ENCODE measurements at places on chromosomes 13 and 19.
A peak's percentile ranks its signal among the peaks of the same experiment; 100 is the strongest.

DNA sequence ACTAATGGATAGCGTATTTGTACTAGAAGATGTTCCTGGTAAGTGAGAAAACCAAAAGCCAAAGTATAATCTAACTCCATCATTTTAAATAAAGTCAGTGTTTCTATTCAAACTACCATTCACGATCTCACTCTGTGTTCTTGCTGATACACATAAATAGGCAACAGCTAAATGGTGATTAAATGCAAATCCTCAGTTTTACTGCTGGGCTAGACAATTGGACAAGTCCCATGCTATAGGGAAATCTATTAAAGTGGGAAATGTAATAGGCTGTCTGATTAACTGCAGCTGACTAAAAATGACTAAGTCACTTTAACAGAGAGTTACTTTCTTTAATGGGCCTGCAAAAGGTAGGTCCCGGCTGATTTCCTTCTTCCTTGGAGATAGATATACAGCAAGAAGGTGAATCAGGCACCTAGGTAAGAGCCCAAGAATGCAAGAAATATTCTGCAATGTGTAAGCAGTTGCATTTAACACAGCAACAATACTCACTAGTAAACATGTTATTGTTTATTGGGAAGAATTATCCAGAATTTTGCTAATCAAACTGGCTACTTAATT lies 298.4 kb downstream of the SLITRK6 start:
- no peak for DNase-seq

DNA sequence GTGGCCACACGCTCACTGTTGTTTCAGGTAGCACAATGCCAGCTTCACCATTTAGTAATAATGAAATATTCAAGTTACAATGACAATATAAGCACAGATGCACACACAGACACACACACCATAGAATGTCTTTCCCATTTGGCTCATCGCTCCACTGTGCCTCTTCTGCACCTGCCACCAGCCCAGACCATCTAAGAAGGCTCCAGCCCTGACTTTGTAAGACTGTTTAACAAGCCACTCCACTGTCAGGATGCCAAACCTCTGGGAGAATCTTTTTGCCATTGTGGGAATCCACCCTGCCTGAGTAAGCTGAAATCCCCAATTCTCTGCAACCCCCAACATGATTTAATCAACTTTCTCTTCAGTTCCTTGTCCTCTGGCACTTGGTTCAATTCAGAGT lies 60.6 kb downstream of the LHFPL6 start:
- DNase-seq = no peak

DNA sequence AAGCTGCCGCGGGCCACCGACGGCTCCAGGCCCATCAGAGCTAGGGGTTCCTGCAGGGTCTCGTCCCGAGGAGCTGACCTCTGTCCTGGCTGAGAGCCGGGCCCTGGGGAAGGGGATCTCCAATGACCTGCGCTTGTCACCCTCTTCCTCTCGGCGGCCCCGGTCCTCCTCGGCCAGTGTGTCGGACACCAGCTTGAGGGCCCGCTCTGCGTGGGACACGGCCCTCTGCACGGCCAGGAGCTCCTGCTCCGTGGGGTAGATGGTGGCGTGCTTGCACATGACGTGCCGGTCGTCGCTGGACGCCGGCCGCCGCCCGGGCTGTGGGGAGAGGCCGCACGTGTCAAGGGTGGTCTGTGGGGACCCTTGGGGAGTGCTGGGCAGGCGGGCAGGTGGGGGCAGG lies 32.7 kb upstream of the MATK start:
- no peak for DNase-seq

- DNase-seq = no peak
Observed at GRCh38 chr13:30845297-30846214, 60.5 kb upstream of the MEDAG start.

DNA sequence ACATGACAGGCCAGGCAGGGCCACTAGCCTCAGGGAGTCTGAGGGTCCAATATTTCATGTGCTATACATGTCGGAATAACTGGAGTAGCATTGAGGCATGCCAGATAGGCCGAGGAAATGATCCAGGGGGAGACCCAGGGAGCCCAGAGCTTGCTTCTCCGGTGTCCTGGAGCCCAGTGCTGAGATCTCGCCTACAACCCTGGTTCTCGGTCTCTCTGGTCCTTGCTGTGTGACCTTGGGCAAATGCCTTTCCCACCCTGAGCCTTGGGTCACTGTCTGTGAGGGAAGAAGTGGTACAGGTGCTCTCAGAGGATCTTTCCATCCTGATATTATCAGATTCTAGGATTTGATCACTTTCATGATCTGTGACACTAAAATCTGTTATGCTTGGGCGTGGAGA lies 11.3 kb downstream of the CBLC start:
- no peak for DNase-seq

GRCh38 chr19:51552996-51553725 lies 17.9 kb upstream of the ZNF175 start:
- DNase-seq = peak; percentile 48

GRCh38 chr13:103523858-103524257 lies 457.6 kb upstream of the SLC10A2 start:
- no peak for DNase-seq

GRCh38 chr19:34336781-34337271 lies 28.2 kb upstream of the GPI start:
- DNase-seq = peak; percentile 48

- DNase-seq = no peak
Observed at GRCh38 chr13:20779405-20779804, 5.6 kb upstream of the EEF1AKMT1 start.

- DNase-seq = no peak
Observed at GRCh38 chr13:92097337-92097903, 699.0 kb downstream of the GPC5 start.

- DNase-seq = peak; percentile 29
Observed at GRCh38 chr19:4140237-4140711, 13.2 kb upstream of the CREB3L3 start.

- peak; percentile 97 for DNase-seq
Observed at GRCh38 chr19:18290302-18291018, 9.0 kb upstream of the JUND start.

DNA sequence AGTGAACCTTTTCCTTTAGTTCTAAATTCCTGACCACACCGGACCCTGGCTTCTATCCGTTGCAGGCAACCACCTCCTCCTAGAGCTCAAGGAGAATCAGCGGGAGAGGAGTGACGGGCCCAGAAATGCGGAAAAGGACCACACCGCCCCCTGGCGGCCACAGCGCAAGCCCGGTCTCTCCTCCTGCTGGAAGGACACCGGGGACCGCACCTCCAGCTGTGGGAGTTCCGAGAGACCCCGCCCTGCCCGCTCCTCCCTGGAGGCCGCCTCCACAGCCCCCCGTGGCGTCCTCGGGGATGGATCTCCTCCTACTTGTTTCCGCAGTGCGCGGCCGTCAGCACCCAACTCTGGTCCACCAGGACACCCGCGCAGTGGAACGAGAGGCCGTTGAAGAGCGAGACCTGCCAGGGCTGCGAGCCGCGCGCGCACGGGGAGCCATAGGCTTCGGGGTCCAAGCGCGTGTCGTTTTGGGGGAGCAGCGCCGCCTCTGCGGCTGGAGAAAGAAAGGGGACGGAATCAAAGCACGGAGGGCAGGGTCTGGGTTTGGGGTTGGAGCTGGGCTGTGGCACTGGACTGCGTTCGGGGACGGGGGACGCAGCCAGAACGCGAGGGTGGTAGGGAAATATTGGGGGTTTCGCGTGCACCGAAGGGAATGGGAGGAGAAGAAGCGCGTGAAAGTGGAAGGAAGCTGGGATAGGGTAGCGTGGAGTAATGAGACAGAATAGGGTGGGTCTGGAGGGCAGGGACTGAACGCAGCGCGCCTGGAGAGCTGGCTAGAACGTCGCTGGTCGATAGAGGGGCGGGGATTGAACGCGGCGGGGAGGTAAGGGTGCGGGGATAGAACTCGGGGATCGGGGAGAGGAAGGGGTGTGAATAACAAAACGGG lies 2.5 kb downstream of the KLK10 start:
- peak; percentile 65 for DNase-seq

DNA sequence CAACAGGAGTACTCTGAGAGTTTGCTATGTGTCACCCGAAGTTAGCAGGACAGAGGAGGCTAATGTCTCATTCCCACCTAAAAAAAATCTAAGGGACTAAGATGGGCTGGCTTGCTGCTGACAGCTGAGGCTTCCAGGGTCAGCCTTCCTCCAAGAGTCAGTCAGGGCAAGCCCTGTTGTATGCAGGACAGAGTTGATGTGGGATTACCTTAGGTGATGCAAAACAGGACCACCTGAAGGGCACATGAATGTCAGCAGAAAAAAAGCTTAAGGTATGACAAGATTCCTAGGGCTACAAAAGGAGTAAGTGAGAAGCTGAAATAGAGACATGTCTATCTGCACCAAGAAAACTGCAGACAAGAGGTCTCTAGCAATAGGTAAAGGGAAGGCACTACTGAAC lies 151.5 kb downstream of the NHLRC3 start:
- DNase-seq = no peak

DNA sequence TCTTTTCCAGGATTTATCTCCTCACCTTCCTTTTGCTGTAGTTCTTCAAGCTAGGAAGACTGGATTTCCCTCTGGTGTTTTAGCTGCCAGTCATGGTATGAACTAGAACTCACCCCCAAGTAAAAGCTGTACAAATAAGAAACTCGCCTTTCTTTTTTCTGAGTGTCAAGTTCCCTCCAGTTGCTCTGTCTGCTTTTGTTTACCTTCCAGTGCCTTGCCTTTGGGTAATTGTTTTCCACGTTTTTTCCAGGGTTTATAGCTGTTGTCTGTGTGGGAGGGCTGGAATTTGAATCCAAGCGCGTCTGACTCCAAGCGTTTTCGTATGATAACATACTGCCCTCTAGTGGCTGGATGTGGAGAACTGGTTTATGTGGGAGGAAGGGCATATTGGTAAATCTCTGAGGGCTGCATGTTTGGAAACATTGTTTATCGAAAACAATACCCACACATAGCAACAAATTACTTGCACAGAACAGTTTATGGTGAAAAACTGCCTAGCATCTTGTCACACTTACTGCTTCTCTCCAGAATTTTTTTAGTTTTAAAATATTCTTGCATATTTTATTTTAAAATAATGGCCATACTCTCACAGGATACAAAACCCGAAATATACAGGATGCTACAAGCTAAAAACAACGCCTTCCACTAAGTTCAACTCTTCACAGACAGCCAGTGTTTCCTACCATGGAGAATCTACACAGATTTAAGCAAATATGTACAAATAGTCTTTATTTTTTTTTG lies 19.2 kb downstream of the RCN3 start:
- peak; percentile 73 for DNase-seq

All from activated T-cell treated with anti-CD3 and anti-CD28 coated beads, Interleukin-2, amount 50 U/mL, for 72 hours (primary cell).